IMR-90 (cell line): ENCODE measurements at places on chromosomes 5 and 9.

DNA sequence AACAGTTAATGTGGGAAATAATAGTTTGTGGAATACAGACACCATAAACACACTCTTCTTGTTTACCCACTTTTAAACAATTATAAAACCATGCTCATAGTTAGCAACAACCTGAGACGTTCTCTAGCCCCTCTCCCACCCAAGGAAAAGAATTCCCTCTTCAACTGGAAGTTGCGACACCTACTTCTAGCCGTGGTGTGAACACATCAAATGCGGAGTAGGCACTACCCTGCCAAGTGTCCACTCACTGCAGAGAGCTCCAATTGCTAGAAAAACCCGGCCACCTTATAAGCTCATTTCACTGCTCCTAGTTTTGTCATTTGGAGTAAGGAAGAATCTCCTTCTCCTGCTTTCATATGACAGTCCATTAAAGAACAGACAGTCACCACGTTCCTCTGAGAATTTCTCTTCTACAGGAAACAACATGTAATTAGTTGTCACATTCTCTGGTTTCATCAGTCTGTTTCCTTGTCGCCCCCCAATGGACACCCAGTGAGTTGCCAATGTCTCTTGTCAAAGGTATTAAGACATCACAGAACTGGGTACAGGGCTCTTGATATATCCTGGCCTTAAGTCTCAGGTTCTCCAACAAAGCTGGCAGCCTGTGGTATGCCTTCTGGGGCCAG is 47.3 kb downstream of the PRLR start:
- H3K27ac ChIP-seq: no peak overlapping the region
- H3K36me3 ChIP-seq: no peaks in the 10 kb centered on the region
- H3K27me3 ChIP-seq: peaks cover 21% of the 10 kb centered on the region
- H3K4me1 ChIP-seq: no peaks in the 10 kb centered on the region

DNA sequence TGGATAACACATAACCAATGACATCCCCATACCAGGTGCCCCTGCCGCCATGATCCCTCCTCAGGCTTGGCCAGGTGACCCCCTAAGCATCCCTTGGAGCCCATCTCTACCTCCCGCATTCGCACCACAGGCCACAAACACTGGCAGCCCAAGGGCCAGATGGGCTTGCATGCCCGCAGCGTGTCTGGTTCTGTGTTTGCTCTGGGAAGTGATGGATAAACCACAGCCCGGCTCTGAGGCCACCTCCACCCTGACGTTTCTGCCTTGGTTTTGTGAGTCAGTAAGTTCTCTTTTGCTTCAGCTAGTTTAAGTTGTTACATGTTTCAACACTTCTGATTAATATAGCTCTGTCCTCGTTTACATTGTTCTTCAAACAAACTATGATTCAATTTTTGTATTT is 172.4 kb upstream of the PHYKPL start:
- no peaks in the 10 kb centered on the region for H3K4me1 ChIP-seq
- no peak overlapping the region for H3K4me3 ChIP-seq
- H3K36me3 ChIP-seq: no peaks in the 10 kb centered on the region
- DNase-seq: no peak

DNA sequence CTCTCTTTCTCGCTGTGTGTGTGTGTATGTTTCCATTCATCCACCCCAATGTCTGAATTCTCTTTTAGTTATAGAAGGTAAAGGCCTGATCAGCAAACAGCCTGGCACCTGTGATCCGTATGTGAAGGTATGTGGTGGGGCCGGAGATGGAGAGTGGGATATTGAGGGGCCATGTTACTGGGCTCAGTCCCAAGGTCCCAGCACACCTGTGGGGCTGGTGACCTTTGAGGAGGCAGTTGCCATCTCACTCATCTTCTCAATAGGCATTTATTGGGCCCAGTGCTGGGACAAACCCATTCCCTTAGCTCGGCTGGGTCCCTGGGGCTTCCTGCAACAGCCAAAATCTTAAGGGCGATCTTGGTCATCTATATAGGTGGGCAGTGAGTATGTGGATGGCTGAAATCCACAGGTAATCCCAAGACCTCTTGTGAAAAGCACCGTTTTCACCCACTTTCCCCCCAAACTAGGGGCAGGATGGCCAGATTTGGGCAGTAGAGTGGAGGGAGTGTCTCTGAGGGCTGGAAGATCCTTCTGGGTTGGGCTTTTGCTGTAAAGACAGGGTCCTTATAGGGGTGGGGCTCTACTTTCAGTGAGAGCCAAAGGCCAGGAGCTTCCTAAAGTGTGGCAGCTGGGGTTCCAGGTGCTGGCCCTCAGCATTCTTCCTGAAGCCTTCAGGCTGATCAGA is 19.6 kb downstream of the RGS3 start:
- no peak for DNase-seq
- no peaks in the 10 kb centered on the region for H3K36me3 ChIP-seq
- H3K4me3 ChIP-seq: no peak overlapping the region
- peaks cover 18% of the 10 kb centered on the region for H3K4me1 ChIP-seq
- H3K27ac ChIP-seq: no peak overlapping the region

DNA sequence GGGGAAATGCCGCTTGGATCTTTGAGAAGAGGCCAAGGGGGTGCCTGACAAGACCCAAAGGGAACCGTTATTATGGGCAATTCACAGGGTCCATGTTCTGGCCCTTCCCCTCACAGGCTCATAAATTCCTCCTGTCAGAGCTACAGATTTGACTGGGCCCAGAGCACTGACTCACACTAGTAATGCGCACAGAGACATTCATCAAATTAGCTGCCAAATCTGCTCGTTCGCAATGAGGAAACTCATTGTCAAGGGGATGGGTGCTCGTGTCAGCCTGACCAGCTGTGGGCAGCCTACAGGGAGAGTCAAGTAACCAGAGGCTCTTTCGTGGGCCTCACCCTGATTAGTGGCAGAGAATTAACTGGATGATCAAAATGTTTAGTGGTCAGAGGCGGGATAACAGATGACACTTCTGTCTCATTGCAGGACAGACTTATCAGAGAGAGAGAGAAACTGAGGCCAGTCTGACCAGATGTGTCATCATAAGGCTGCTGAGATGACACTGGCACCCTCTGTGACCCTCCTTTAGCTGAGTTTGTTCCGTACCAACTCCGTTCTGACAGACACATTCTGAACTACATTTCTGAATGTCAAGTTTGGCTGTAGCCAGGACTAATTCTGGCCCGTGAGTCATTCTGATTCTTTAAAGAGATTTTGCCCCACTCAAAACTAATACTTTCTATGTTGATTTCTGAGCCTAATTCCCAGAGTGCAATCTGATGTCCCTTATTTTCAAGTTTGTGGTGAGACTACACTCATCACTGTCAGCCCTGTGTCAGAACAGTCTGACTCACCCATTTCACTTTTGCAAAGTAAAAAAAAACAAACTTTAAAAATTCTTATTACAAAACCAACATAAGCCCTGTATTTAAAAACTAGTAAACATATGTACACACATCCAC is 377.1 kb downstream of the ACTL7B start:
- no peaks in the 10 kb centered on the region for H3K36me3 ChIP-seq
- H3K27ac ChIP-seq: peak overlapping the region; percentile 95
- H3K27me3 ChIP-seq: no peaks in the 10 kb centered on the region
- H3K4me3 ChIP-seq: no peak overlapping the region
- peaks cover 15% of the 10 kb centered on the region for H3K4me1 ChIP-seq

DNA sequence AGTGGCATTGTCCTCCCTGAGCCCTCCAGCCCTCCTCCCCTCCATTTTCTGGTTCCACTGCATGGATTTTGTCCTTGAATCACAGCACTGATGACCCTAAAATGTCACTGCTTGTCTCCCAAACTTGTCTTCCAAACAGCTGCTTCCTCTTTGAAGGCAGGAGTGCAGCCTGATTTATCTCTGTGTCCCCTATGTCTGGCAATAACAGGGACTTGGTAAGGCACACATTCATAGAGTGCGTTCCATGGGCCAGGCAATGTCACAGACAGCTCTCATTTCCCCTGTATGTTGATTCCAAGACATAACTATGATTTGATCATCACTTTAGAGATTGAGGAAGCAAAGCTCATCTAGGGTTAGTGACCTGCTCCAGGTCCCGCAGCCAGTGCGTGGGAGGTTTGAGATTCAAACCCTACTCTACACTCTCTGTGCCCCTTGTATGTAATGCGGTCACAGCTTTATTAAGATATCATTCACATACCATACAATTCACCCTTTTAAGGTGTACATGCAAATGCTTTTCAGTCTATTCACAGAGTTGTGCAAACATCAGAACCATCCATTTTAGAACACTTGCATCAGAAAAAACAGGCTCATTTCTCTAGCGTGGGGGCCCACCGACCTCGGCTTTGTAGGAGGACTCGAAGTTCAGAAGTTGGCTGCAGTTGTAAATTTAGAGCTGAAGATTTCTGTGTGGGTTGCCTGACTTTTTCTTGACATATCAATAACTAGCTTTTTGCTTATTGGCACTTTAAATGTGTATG is 28.4 kb upstream of the BOD1 start:
- H3K27ac ChIP-seq: no peak overlapping the region
- H3K36me3 ChIP-seq: no peaks in the 10 kb centered on the region
- peaks cover 7% of the 10 kb centered on the region; the same call in 1 of the 2 replicates for H3K4me1 ChIP-seq
- DNase-seq: no peak

DNA sequence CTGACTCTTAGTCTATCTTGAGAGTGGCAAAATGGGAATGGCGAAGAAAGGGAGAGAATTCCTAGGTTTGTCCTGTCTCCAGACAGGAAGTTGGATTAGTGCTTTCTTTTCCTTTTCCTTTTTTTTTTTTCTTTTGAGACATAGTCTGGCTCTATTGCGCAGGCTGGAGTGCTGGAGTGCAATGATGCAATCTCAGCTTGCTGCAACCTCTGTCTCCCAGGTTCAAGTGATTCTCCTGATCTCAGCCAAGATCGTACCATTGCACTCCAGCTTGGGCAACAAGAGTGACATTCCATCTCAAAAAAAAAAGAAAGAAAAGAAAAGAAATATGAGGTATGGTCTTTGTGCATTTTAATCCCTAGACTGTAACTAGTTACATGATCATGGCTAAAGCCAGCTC is 12.6 kb upstream of the KIF27 start:
- peaks cover 5% of the 10 kb centered on the region for H3K4me1 ChIP-seq
- H3K27me3 ChIP-seq: no peaks in the 10 kb centered on the region

DNA sequence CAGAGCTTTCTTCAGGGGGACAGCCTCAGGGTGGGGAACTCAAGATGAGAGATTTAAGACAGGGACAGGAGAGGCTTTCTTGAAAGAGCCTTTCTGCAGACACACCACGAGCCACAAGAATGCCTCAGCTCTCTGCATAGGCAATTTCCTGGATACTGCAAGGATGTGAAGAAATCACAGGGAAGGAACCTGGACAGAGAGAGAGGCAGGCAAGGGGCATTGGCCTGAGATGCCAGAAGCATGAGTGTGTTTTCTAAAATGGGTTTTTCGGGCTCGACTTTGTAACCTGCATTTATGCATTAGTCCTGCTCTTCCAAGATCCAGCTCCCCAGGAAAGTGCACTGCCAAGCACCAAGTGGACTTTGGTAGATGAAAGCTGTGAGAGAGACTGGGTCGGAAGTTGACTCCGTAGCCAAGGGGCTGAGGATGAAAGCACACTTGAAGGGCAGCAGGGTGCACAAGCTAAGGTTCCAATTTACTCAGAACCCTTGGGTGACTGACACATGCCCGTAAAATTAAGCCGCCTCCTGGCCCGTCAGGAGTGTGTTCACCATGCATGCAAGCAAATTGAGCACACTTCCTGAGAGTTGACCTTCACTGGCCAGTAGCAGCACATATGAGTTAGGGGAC is 90.9 kb downstream of the CFAP90 start:
- H3K27ac ChIP-seq: no peak overlapping the region
- H3K36me3 ChIP-seq: no peaks in the 10 kb centered on the region
- H3K27me3 ChIP-seq: no peaks in the 10 kb centered on the region
- DNase-seq: no peak
- no peak overlapping the region for H3K4me3 ChIP-seq

GRCh38 chr5:41277476-41278245 is 64.3 kb upstream of the C6 start:
- no peaks in the 10 kb centered on the region for H3K27me3 ChIP-seq
- no peak overlapping the region for H3K4me3 ChIP-seq
- no peaks in the 10 kb centered on the region for H3K36me3 ChIP-seq
- no peak for DNase-seq
- H3K27ac ChIP-seq: no peak overlapping the region

DNA sequence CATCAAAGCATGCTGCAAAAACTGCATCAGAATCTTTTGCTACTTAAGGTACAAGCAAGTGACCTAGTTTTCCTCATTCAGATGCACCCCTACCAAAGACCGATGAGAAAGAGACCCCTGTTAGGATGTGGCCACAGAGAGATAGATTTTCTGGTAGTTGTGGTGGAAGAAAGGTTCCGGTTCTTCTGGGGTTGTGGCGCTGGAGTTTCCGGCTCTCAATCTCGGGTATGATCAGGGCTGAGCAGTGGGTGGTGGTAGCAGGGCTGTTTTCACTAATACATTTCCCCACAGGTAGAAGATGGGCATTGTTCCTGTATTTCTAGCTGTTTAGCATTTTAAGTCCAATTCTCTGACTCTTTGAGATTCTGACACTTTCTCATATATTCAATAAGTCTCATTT is 58.4 kb downstream of the PCSK1 start:
- no peak overlapping the region for H3K27ac ChIP-seq
- no peak for DNase-seq
- H3K27me3 ChIP-seq: peaks cover 23% of the 10 kb centered on the region
- H3K36me3 ChIP-seq: no peaks in the 10 kb centered on the region

DNA sequence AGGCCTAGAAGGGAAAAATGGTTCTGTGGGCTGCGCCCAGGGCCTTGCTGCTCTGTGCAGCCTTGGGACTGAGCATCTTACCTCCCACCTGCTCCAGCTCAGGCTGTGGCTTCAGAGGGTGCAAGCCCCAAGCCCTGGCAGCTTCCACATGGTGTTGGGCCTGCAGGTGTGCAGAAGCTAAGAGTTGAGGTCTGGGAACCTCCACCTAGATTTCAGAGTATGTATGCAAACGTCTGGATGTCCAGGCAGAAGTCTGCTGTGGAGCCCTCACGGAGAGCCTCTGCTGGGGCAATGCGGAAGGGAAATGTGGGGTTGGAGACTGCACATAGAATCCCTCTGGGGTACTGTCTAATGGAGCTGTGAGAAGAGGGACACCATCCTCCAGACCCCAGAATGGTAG is 36.0 kb downstream of the FBXL7 start:
- H3K4me3 ChIP-seq: no peak overlapping the region
- no peak overlapping the region for H3K27ac ChIP-seq
- H3K4me1 ChIP-seq: peaks cover 8% of the 10 kb centered on the region; the same call in 1 of the 2 replicates
- no peaks in the 10 kb centered on the region for H3K36me3 ChIP-seq

- H3K36me3 ChIP-seq: no peaks in the 10 kb centered on the region
- H3K4me1 ChIP-seq: peaks cover 10% of the 10 kb centered on the region
- no peak overlapping the region for H3K27ac ChIP-seq
- no peaks in the 10 kb centered on the region for H3K27me3 ChIP-seq
- H3K4me3 ChIP-seq: no peak overlapping the region
Observed at GRCh38 chr9:84283946-84284345, 56.6 kb downstream of the SLC28A3 start.

- no peak overlapping the region for H3K27ac ChIP-seq
- H3K4me1 ChIP-seq: no peaks in the 10 kb centered on the region
- no peaks in the 10 kb centered on the region; the same call in 1 of the 2 replicates for H3K36me3 ChIP-seq
- DNase-seq: no peak
Observed at GRCh38 chr9:132885720-132886333, 7.1 kb downstream of the SPACA9 start.

GRCh38 chr5:154916874-154917273 is 21.1 kb downstream of the GEMIN5 start:
- H3K4me3 ChIP-seq: no peak overlapping the region
- no peaks in the 10 kb centered on the region for H3K4me1 ChIP-seq
- no peaks in the 10 kb centered on the region for H3K27me3 ChIP-seq
- no peak for DNase-seq
- H3K36me3 ChIP-seq: peaks cover 16% of the 10 kb centered on the region

- H3K4me3 ChIP-seq: peak overlapping the region; percentile 55
- peak overlapping the region; percentile 85 for H3K27ac ChIP-seq
- no peak for DNase-seq
- no peaks in the 10 kb centered on the region for H3K36me3 ChIP-seq
Observed at GRCh38 chr9:36488389-36488756, 84.3 kb upstream of the MELK start.
